Activated CD4-positive, alpha-beta T cell treated with anti-CD3 and anti-CD28 coated beads, Interleukin-2, amount 50 U/mL, for 1 hour (primary cell): ENCODE measurements at places on chromosomes 1 and 21.

GRCh38 chr1:197471248-197471985 is 203.4 kb downstream of the CRB1 start:
- DNase-seq: no peak

GRCh38 chr1:12249181-12249580 is 19.4 kb downstream of the VPS13D start:
- no peak for DNase-seq

- no peak for DNase-seq
Observed at GRCh38 chr1:87305151-87305550, 23.5 kb upstream of the LMO4 start.

- no peak for DNase-seq
Observed at GRCh38 chr1:206826394-206826793, 39.0 kb upstream of the IL20 start.

DNA sequence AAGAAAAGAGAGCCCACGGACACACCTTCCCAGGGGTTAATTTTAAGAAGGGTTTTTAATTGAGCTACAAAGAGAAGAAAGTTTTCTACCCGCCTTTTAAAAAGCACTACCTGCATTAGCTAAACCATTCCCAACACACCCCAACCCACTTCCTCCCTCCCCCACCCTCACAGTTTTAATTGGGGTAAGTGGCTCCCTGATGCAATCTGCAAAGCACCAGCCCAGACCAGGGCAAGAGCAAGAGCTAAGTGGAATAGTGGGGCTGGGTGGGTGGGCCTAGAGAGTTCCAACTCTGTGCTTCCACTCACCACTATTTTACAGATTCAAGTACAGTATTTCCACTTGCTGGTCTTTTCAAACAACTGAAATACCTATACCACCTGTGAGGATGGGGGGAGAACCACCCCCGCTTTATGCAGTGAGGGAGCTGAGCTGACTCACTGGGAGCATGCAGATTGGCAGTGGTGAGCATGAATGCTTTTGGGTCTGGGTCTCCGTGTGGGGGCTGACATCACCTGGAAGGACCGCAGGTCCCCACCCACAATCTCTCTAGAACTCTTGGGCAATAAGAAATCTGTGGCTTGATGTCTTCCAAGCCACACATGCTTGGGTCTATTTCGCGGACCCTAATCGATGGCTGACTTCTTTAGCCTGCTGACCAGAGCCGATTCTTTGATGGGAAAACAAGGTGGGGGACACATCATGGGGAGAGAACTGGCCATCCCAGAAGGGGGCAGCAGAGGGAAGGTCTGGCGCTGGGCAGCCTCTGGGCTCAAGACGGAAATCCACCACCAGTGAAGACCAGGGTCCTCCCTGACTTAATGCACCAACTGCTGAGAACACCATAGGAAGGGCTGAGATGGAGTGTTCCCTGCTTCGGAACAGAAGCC is 95.5 kb downstream of the SSBP3 start:
- no peak for DNase-seq

DNA sequence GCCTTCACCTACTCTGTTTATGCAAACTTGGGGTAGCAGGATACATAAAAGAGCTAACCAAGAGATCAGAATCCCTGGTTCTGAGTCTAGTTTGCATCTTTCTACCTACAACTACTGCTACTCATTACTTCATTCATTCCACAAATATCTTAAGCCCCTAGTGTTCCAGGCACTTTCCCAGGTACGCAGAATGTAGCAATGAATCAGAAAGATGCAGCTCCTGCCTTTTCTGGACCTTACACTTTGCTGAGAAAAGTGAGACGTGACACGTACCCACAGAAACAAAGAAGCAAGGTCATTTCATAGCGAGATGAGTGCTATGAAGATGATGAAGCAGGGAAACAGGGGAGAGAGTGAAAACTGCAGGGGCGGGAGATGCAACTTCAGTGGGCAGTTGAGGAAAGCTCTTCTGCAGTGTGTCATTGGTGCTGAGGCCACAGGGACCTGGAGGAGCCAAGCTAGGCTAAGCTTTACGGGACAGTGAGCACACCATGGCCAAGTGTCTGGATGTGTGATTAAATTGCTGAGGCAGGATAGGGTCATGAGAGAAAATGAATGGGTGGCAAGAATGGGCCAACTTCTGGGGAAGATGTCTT is 167.9 kb downstream of the TNFSF18 start:
- no peak for DNase-seq

DNA sequence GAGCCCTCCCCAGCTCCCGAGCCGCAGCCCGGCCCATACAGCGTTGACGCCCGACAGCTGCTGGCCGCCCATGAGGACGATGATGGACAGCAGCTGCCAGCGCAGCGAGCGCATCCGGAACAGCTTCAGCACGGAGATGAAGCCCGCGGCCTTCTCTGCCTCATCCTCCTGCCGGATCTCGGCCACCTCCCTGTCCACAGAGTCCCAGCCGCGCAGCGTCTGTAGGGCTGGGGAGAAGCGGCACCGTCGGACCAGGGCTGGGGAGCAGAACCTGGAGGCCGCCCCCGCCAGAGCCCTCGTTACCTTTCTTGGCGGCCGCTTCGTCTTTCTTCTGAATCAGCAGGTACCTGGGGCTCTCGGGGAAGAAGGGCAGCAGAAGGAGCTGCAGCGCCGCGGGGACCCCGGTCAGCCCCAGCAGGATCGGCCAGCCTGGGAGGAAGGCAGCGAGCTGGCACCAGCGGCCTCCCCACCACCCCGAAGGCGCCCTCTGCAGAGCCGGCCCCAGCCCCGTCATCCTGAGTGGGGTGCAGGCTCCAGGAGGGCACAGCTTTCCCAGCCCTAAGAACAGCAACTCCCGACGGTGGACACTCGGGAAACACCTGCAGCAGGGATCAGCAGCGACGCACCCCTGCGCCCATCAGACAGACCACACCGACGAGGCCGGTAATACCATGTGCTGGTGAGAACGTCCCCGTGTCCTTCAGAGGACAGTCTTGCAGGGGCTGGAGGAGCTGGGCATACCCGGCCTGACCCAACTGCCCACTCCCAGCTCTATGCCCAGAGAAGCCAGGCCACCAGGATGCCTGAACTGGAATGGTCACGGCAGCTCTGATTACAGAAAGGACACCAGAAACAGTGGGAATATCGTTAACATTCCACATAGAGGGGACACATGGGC is 13.8 kb upstream of the SLC2A7 start:
- no peak for DNase-seq

GRCh38 chr1:67923074-67923473 is 89.8 kb upstream of the GNG12 start:
- no peak for DNase-seq

- no peak for DNase-seq
Observed at GRCh38 chr1:22741118-22741517, 30.5 kb downstream of the EPHB2 start.
